Inflammatory macrophage treated with lipopolysaccharide for 4 hours (primary cell): ENCODE measurements at places on chromosomes 16 and 17.

- DNase-seq = no peak
Observed at GRCh38 chr16:88385831-88386815, 3.4 kb downstream of the ZNF469 start.

GRCh38 chr16:11884035-11884434, 31.7 kb downstream of the GSPT1 start:
- no peak for DNase-seq

- DNase-seq = peak; percentile 98
Observed at GRCh38 chr17:5031365-5032082, 3.7 kb downstream of the SLC52A1 start.

GRCh38 chr16:24526701-24527495, 12.5 kb upstream of the RBBP6 start:
- peak; percentile 11 for DNase-seq

DNA sequence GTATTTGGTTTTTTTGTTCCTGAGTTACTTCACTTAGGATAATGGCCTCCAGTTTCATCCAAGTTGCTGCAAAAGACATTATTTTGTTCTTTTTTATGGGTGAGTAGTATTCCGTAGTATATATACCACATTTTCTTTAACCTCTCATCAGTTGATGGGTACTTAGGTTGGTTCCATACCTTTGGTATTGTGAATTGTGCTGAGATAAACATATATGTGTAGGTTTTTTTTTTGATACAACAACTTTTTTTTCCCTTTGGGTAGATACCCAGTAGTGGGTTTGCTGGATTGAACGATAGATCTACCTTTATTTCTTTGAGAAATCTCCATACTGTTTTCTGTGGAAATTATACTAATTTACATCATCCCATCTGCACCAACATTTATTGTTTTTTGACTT, 6.8 kb downstream of the EFCAB13 start:
- no peak for DNase-seq

DNA sequence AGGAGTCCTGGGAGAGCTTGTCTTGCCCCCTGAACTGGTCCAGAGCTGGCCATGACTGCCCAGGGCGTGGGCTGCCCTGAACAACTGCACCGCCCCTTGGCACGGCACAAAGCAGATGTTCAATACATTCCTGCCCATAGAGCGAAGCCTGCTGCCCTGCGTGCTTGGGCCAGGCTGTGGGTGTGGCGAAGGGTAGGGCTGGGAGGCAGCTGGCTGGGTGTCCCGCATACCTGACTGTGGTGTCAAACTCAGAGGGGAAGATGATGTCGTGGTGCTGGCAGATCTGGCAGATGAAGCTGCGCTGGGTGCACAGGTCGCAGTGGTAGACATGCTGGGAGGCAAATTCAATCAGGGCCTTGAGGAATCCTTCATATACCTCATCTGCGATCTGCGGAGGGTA, 124.2 kb upstream of the SMURF2 start:
- no peak for DNase-seq
